ENCODE measurements at places on chromosomes 11 and 22.

GRCh38 chr11:45481026-45481425 lies 184.4 kb downstream of the CHST1 start:
- no peak for DNase-seq

GRCh38 chr11:80350541-80350940 lies 909.7 kb upstream of the TENM4 start:
- no peak for DNase-seq

DNA sequence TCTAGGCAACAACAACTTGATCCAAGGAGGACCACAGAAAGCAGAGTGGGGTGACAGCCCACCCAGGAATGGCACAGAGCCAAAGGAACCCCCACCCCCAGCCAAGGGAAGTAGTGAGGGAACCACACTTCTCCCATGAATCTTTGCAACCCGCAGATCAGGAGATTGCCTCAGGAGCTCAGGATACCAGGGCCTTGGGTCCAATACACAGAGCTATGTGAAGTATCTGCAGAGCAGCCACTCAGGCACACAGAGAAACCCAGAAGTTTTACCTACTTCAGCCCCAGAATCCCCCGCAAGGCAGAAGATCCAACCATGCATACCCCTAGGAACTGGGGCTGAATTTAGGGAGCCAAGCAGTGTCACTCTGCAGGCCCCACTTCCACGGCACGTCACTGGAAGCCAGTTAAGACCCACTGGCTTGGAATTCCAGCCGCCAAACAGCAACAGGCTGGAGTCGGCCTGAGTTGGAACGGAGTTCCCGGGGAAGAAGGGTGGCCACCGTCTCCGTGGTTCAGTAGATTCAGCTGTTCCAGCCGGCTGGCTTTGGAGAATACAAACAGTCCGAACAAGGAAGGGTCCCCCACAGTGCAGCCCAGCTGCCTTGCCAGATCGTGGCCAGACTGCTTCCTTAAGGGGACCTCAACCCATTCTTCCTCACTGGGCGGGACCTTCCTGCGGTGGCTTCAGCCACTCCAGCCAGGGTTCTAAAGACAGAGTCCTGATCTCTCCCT lies 174.1 kb downstream of the TTC28 start:
- DNase-seq = no peak

DNA sequence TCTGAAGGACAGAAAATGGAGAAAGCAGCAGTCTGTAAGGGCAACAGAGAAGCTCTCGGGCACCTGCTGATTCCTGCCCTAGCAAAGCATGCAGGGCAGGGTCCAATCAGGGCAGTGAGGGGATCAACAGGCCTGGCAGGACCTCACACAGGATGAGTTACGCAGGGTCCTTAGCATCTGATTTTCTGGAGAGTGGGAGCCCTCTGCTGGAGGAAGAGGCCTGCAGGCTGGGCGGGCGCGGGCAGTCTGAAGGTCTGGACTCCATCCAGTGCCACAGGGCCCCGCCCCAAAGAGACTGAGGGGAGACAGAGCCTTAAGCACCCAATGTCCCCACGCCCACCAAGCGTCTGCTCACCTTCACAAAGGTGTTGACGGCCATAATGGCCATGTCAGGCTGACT lies 28.9 kb downstream of the AP1B1 start:
- no peak for DNase-seq

- no peak for DNase-seq
These were observed 13.3 kb upstream of the LIPT2 start for GRCh38 chr11:74506823-74507222.

GRCh38 chr11:130606781-130607511 lies 158.5 kb downstream of the ADAMTS15 start:
- no peak for DNase-seq

Data from HFF-Myc (cell line).